ENCODE measurements at places on chromosomes 5 and 9. TPM values are rescaled to one million over a fixed set of nuclear protein-coding genes. Genes with fewer than 3 reads are reported as not detected.

GRCh38 chr5:34059977-34060376 lies 17.0 kb upstream of the C1QTNF3 start:
- DNase-seq = no peak

- DNase-seq = no peak
These were observed 339.9 kb downstream of the ADGRV1 start for GRCh38 chr5:90898326-90899013.

- DNase-seq = no peak
These were observed 213.0 kb downstream of the FBXL17 start for GRCh38 chr5:108168915-108169314.

- DNase-seq = no peak
These were observed 350.8 kb downstream of the EFNA5 start for GRCh38 chr5:107319901-107320300.

DNA sequence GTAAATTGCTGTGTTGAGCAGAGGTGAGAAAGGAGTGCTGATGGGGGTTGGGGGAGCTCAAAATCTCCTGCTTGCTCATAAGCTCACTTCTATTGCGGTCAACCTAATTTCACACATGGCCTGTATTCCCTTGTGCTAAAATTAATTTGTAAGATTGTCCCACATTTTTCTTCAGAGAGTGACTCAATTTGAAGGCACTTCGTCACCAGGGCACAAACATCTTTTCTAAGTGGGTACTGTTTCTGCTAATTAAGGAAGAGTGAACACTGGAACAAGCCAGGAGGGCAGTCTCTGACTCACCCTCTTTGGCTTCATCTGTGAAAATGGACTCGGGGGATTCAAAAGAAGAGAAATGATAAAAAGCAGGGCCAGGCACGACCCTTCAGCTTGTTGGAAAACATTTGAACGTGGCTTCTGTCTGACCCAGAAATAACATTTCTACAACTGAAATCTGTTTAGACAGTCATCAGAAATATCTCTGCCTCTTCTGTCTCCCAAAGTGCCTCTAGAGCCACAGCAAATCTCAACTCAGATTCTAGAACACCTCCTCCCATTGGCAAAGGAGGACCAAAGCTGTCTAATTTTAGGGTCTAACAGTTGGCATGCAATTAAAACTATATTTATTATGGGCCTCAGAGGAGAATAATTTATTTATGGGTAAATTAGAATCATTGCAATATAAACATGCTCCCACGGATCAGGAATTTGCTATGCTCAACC lies 49.8 kb downstream of the FEM1C start:
- DNase-seq = no peak

- no peak for DNase-seq
These were observed 61.3 kb upstream of the ELL2 start for GRCh38 chr5:96022971-96023370.

GRCh38 chr5:1406681-1407640 lies 38.3 kb downstream of the SLC6A3 start:
- DNase-seq = no peak

DNA sequence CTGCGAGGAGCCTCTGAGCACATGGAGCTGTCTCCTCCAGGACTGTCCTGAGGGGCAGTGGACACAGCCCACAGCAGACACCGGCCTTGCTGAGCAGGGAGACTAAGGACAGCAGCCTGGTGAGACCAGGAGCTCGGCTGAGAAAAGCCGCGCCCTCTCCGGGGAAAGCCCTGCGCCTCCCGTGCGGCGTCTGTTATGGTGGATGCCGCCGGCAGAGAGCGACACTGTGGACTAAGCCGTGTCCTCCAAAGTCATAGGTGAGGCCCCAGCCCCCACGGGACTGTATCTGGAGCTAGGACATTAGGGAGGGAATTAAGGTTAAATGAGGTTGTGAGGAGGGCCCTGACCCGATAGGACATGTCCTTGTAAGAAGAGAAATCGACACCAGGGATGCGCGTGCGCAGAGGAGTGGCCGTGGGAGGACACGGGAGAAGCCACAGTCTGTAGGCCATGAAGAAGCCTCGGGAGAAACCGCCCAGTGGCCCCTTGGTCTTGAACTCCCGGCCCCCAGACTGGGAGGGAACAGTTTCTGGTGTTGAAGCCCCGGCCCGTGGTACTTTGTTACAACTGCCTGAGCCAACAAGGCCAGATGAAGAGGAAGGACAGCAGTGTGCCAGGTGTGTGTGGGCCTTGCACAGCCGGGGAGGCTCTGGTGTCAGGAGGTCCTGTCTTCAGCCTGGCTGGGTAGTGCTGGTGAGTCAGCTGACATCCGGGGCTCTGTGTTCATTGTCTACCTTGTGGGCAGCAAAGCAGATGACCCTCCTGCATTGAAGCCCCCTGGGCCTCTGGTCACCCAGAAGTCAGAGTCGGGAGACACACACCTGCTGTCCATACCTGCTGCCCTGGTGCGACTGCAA lies 22.1 kb downstream of the MRPL36 start:
- DNase-seq = no peak

- no peak for DNase-seq
These were observed 41.8 kb upstream of the NFIL3 start for GRCh38 chr9:91465420-91465819.

GRCh38 chr5:34775886-34776285 lies 63.1 kb upstream of the TTC23L start:
- DNase-seq = no peak

- DNase-seq = no peak
These were observed 14.9 kb downstream of the MYO10 start for GRCh38 chr5:16921211-16921610.

DNA sequence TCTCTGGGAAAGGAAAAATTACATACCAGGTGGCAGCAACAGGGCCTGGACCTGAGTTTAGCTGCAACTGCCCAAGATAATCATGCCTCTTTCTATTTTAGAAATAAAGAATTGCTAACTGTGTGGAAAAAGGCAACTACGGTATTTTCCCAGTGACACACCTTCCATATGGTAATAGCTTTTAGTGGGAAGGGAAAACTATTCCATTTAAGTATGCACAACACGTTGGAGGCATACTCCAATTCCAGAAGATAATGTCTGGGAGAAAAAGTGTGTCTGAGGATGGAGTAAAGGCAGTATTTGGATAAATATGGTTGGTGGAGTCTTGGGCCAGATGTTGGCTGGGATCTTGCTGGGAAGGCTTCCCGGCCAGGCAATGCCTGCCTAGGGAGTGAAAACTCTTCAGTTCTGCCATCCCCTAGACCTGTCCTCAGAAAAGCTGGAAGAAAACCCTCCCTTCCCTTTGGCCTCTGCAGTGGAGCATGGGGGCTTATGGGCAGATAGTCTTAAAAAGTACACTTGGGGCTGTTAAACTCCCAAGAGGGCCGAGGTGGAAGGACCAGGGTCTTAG lies 40.6 kb downstream of the SH3PXD2B start:
- no peak for DNase-seq

DNA sequence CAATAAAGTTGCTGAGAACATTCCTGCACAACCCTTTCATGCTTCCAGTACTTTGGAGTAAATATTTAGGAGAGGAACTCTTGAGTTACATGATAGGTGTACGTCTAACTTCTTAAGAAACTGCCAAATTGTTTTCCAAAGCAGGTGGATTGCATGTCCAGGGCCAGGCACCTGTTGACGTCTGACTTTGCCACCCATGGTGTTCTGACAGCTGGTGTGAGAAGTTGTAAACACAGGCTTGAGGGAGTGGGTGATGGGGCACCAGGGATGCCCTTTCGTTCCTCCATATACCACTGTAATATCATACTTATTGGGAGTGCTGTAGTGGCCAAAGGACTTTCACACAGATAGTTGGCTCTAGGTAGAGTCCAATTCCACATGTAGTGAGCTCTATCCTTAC lies 352.1 kb downstream of the GADD45G start:
- DNase-seq = no peak

GRCh38 chr5:8068078-8068477 lies 199.1 kb downstream of the MTRR start:
- DNase-seq = no peak

Gene MATR3
- total RNA-seq = 209 TPM

Gene BTNL3
- not detected for total RNA-seq

Gene DND1
- 0.30 TPM for total RNA-seq

Gene ELOVL7
- total RNA-seq = 0.45 TPM

Gene SELENOP
- total RNA-seq = 299 TPM

Gene GNAQ
- total RNA-seq = 13.2 TPM

Gene TRIM7
- 7.0 TPM for total RNA-seq

Gene SMIM33
- not detected for total RNA-seq

Gene GPR151
- not detected for total RNA-seq

Data from heart right ventricle (tissue), 16 donors.